ENCODE measurements at places on chromosomes 13 and 19.
A peak's percentile ranks its signal among the peaks of the same experiment; 100 is the strongest.

GRCh38 chr13:60690604-60691003, 293.6 kb downstream of the TDRD3 start:
- no peak for DNase-seq

DNA sequence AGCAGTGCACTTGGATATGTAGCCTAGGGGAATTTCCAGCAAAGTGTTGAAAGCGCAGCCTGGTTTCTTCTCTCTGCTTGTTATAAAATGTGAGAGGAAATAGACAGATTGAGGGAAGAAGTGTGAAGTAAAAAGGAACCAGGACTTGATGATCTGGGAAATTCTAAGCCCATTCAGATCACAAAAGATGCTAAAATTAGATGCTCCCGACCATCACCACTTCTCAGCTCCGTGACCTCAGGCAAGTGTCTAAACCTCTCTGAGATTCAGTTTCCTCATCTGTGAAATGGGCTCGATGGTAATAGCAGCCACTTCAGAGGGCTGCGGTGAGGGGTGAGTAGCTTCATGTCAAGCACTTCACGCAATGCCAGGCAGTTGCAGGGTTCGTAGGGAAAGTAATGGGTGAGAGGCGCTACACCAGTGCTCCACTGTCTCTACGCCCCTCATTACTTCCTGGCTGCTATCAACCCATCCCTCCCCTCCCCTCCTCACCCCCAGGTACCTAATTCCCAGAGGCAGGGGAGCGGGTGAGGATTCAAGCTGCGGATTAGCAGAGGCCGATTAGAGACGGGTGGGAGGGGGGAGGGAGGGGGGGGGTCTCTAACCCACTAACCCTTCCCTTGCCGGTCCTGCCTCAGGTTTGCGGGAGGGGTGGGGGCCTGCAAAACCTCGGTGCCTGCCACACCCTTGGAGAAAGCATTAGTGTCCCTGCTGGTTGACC, 9.0 kb upstream of the NFIC start:
- no peak for DNase-seq

GRCh38 chr13:45564133-45564776, 51.3 kb downstream of the ERICH6B start:
- DNase-seq = peak; percentile 59

- DNase-seq = peak; percentile 54
These were observed 30.6 kb downstream of the SYDE1 start for GRCh38 chr19:15137777-15138176.

GRCh38 chr13:86946734-86947133, 724.4 kb upstream of the SLITRK5 start:
- no peak for DNase-seq

Measured in ELR (cell line).